ENCODE measurements at places on chromosomes 7 and 10. TPM values are rescaled to one million over a fixed set of nuclear protein-coding genes. Genes with fewer than 3 reads are reported as not detected.

DNA sequence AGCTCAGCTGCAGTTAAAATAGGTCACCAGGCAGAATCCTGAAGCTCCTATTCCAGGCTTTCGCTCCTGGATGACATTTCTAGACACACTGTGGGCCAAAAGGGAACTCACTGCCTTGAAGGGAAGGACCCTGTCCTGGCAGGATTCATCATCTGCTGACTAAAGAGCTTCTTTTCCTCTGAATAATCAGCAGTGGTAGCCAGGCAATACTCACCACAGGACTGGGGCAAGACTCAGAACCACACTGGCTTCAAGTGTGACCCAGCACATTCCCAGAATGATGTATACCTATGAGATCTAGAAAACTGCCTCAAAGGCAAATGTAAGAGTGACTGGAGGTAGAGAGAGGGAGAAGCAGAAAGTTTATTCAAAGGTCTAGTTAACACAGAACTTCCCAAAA lies 29.5 kb upstream of the EBF3 start:
- DNase-seq, result no peak

DNA sequence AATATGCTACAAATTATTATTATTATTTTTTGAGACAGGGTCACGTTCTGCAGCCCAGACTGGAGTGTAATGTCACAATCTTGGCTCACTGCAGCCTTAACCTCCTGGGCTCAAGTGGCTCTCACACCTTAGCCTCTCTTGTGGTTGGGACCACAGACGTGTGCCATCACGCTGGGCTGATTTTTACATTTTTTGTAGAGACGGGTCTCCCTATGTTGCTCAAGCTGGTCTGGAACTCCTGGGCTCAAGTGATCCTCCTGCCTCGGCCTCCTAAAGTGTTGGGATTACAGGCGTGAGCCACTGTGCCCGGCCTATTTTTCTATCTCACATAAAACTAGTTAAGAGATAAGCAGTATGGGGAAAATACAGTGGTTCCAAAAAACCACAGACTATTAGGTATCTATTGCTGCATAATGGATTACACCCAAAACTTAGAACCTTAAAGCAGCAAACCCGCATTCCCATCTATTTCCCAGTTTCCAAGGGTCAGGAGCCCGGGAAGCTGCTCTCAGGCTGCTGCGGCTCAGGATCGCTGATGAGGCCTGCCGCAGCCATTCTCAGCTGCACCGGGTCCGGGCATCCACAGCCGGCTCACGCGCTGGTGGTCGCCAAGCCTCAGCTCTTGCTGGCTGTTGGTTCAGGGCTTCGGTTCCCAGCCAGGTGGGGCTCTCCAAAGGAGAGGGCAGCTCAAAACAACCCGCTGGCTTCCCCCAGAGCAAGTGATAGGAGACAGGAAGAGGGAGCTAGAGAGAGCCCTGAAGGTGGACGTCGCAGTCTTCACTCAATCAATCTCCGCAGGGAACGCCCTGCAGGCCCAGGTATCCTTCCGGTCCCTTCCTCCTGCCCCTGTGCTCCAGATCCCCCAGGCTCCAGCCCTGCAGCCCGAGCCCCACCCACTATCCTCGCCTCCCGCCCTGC lies 128.2 kb downstream of the UBE2H start:
- DNase-seq, result no peak

DNA sequence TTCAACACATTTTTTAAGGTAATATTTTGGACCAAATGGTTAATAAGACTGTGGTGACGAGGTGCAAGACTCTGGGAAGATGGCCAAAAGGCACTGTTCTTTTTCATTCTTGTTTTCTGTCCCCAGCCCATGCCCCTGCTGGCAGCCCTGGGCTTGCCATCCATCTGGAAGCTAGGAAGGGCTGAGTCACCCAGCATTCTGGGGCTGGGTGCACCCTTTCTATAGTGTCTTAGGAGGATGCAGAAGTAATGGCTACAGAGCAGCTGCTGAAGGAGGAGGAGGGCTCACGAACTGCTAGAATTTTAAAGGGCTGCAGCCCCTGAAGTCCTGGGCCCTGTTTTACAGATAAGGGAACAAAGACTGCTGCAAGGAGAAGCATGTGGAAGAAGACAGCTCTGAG lies 42.8 kb upstream of the ZNF32 start:
- DNase-seq, result no peak

DNA sequence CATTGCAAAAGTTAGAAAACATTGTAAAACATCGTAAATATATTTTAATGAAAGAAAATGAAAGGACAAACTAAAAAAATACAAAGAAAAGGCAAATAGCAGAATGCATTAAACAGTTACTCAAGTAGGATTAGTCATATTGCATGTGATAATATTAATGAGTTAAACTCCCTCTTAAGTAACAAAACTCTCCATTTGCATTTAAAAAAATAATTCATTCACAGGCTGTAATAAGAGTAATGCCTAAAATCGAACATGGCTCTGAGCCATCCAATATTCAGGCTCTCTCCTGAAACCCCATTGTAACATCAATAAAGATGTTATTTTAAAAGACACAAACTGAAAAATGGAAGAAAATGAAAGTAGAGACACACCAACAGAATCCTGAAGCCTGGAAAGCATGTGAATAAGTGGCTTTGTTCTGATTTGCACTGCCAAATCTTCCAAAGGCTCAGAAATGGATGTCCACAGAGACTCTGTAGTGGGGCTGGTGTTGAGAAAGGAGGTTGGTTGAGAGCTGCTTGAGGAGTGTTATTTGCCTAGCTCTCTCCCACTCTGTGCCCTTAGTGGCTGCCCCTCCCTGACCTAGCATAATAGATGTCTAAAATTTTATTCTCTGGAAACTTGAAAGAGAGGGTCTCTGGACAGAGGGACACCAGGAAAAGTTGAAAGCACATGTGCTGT lies 268.3 kb upstream of the MEOX2 start:
- DNase-seq, result no peak

Gene CCM2
- 32.3 TPM for total RNA-seq

Gene RAMP3
- 103 TPM for total RNA-seq
